Activated CD4-positive, alpha-beta T cell treated with anti-CD3 and anti-CD28 coated beads, Interleukin-2, Interleukin-4, amounts not matched to agents 100 ng/mL and 50 ng/mL, durations not matched to agents 16 hours and 8 hours (primary cell): ENCODE measurements at places on chromosomes 2 and 18.

DNA sequence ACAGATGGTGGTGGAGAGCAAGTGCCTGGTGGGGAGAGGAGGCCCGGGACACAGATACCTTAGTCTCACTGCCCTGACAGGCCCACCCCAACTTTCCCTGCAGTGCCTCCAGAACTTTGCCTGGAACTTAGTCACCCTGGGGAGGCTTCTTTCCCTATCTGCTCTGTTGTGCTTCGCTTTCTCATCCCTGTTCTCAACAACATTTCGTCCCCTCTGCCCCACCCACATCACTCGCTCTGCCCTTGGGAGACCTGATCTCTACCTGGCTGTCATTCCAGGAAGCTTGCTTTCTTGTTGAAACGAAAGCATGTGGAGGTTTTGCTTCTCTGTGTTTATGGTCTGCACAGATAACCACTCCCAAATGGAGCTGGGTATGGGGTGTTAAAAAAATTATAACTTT is 93.8 kb downstream of the PRKCE start:
- no peak for DNase-seq

- no peak for DNase-seq
Observed at GRCh38 chr2:223180463-223180862, 128.5 kb downstream of the KCNE4 start.

DNA sequence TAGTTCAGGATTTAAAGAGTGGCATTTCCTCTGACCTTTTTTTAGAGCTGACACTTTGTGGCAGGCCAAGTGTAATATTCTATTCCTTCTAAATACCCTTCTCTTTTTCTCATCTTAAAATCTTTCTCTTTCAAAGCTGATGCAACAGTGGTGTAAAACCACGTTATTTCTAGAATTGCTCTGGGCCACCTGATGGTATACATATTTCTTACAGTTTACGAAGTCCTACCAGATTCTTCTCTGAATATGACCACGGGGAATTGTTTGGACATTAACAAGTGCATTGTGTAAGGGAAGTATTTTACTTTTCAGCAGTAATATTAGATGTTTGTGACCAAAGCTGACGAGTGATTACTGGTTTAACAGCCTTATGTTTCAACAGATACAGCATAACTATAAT is 109.9 kb downstream of the PTPRM start:
- DNase-seq = no peak

DNA sequence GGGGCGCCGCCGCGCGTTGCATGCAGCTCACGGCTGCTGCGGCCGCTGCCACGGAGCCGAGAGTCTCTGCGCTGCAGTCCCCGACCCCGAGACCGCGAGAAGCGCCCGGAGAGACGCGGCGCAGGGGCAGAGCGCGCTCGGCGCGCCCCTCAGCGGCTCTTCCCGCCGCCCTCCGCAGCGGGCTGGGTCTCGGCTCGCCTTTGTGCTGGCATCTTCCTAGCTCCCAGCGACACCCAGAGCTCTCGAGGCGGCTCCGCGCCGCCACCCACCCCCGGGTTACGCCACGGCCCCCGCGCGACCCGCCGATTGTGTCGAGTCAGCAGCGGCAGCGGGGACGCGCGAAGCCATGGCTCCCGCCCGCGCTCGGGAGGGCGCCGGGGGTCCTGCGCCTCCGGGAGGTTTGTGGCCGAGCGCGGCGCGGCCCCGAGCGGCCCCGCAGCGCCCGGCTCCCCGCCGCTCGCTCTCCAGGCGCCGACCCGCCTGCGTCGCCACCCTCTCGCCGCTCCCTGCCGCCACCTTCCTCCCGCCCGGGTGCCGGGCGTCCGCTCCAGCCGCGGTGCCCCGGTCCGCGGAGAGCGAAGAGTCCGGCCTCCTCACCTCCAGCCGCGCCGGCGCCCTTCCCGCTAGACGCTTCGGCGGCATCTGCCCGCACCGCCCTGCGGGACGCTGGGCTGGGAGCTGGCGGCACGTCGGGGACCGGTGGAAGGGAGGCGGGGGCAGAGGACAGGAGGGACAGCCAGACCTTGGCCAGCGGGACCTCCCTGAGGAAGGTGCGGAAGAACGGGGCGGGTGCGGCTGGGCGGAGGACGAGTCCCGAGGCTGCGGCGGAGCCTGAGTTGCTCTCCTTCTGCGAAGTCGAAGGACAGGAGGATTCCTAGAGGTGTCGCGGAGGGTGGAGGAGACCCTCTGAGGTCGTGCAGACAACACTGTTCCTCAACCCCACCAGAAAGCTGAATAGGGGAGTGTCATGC is 46.3 kb upstream of the CCDC150 start:
- DNase-seq = no peak

GRCh38 chr2:137252934-137253333 is 487.6 kb downstream of the THSD7B start:
- DNase-seq = peak; percentile 0

GRCh38 chr2:48474574-48475298 is 55.2 kb upstream of the STON1 start:
- DNase-seq = no peak

GRCh38 chr18:45237343-45238098 is 377.8 kb upstream of the SLC14A2 start:
- DNase-seq = no peak

DNA sequence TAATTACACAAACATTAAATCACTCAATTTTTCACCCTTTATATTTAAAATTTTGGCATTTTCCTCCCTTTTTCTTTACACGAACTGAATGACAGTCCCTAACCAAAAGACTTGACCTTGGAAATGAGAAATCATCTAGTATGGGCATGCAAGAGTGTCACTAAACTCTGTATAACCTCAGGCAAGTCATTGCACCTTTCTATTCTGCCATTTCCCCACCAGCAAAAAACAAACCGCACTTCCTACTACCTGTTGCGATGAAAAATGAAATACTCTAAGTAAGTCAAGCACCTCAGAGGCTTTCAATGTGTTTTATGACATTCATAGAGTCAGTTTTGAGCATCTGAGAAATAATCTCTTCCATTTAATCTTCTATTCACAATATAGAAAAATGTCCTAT is 44.1 kb downstream of the ANKRD44 start:
- DNase-seq = peak; percentile 54

GRCh38 chr2:128686497-128686859 is 367.8 kb upstream of the HS6ST1 start:
- no peak for DNase-seq

GRCh38 chr2:48089644-48090043 is 183.3 kb upstream of the FBXO11 start:
- DNase-seq = no peak

GRCh38 chr2:239235311-239235710 is 165.5 kb downstream of the HDAC4 start:
- DNase-seq = no peak

- DNase-seq = no peak
Observed at GRCh38 chr2:65722028-65722778, 289.8 kb upstream of the SPRED2 start.

DNA sequence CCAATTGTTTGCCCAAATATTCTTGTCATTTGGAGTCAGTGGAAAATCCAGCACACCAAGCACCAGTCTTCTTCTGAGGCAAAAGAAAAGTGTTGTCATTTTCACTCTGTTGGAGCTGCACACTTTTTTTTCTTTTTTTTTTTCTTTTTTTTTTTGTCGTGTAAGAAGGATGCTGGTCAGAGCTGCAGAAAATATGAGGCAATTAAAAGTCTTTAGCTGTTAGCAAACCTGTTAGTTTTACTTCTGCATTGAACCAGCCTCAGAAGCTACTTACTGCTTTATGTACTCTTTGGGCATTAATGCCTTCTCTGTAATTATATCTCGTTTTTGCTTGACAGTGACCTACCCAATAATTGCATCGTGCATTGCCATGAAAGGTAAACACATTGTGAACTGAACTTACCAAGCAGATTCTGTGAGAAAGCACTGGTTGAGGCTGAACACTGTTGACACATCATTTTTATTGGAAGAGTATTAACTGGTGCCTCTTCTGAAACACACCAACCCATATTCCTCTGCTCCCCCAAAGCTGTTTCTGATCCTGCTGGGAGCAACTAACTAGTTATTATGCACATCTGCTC is 165.4 kb downstream of the CAPN13 start:
- no peak for DNase-seq

- no peak for DNase-seq
Observed at GRCh38 chr18:1914489-1914888, 656.8 kb downstream of the METTL4 start.

GRCh38 chr18:23640052-23640451 is 22.7 kb downstream of the ANKRD29 start:
- DNase-seq = no peak

DNA sequence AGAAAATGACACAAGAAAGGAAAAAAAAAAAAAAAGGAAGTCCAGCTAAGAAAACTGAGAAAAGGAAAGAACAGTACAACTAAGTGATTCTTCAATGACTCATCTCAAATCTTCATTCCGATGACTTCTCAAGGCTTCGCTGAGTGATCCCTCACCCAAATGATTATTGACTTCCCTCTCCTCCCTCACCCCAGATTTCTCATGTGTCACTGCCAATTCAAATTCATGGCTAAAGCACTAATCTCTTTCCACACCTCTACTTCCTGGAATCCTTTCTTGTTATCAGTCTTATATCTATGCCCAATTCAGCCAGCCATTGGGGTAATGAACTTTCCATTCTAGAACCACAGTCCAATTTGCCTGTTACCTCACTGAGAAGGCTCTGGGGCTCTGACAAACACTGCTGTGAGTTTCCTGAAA is 7.2 kb upstream of the ABCB11 start:
- DNase-seq = peak; percentile 27

DNA sequence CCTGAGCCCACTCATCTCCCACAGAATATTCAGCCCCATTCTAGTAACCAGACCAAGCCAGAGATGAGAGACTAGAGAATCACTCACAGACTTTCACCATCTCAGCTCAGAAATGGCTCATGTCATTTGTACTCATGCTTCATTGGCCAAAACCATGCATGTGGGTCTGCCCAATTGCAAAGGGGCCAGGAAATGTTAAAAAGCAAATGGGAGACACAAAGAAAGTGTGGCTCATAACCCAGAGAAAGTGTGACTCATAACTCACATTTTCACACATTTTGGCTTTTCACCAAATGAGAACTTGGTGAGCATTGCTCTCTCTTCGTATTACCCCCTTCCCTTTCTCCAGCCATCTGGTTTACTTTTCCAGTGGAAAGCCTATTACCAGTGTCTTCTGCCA is 66.2 kb downstream of the MDH1 start:
- peak; percentile 60 for DNase-seq

DNA sequence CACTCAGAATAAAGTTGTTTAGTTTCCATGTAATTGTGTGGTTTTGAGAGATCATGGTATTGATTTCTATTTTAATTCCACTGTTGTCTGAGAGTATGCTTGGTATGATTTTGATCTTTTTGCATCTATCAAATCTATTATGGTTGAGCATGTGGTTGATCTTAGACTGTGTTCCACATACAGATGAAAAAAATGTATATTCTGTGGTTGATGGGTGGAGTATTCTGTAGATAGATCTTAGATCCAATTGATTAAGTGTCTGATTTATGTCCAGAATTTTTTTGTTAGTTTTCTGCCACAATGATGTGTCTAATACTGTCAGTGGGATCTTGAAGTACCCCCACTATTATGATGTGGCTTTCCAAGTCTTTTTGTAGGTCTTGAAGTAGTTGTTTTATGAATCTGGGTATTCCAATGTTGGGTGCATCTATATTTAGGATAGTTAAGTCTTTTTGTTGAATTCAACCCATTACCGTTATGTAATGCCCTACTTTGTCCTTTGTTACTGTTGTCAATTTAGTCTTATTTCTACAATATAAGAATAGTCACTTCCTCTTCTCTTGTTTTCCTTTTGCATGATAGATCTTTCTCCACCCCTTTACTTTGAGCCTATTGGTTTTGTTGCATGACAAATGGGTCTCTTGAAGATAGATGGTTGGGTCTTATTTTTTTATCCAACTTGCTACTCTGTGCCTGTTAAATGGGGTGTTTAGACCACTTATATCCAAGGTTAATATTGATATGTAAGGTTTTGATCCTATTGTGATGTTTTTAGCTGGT is 101.8 kb downstream of the TRABD2A start:
- no peak for DNase-seq

DNA sequence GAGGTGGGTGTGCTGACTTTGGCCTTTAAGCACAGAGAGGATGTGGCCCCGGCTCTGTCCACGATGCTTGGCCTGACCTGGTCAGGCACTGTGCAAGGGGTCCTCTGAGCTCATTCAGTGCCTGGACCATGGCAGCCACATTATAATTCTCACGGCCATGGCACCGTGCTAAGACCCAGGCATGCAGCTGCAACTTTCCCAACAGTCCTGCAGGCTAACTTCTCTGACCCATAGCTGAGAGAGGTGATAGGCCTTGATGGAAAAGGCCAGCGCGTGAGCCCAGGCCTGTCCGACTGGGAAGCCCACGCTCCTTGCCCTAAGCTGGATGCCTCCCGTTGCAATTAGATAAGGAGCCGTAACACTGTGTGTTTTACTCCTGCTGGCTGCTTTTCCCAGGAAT is 99.9 kb downstream of the TFCP2L1 start:
- DNase-seq = no peak

DNA sequence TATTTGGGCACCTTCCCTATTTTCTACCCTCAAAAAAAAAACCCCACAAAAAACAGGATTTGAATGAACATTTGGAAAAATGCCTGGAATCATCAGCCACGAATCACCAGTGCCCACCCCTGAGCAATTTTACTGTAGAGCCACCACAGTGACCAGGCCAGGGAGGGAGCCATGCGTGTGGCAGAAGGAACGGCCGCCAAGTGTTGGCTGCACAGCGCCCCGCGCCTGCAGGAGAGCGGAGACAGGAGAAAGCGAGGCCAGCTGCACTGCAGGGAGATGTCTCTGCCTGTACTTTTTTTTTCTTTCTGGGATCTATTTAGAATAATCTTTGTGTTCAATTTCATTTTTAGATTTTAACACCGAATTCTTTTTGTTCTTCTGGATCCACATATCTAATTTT is 269.3 kb upstream of the RAB12 start:
- no peak for DNase-seq

GRCh38 chr18:13493079-13493478 is 233.3 kb downstream of the FAM210A start:
- no peak for DNase-seq

GRCh38 chr18:58438161-58438957 is 190.5 kb downstream of the ALPK2 start:
- peak; percentile 23 for DNase-seq

- no peak for DNase-seq
Observed at GRCh38 chr18:51097021-51097822, 67.2 kb downstream of the SMAD4 start.

GRCh38 chr2:55550368-55551102 is 31.0 kb downstream of the CFAP36 start:
- DNase-seq = no peak

- DNase-seq = no peak
Observed at GRCh38 chr2:165112789-165113188, 91.1 kb downstream of the SCN3A start.

DNA sequence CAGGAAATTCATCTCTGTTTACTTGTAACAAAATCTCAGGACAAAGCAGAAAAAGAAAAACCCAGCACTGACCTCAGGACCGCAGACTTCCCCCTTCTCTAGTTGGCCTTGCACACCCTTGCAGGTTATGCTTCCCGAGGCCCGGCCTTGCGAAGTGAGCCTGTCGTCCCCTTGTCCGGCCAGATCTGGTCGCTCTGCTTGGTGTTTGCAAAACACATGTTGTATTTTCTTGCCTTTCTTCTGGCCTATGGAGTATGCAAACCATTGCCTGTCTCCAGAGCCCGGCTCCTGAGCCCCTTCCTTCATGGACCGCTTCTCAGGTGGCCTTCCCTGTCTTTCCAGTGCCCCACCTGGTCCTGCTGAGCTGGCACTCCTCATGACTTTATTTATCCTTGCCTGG is 4.8 kb downstream of the IMPA2 start:
- no peak for DNase-seq
